ENCODE measurements at places on chromosomes 4 and X.

DNA sequence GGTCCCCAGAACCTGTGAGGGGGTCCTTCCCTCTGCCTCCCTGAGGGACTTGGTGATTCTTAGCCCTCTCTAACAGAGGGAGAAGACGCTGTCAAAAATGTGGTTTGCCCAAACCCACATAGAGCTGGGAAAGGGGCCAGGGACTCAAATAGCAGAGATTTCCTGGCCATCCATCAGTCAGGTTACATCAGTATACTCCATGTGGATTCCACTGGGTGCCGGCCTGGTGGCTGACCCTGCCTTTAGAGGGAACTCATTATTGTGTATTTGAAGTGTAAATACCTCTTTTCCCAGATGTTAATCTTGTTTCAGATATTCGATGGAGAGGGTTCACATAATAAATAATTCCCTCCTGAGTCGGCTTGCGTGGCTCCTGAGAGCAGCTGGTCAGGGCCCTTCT lies 130.3 kb downstream of the TBL1X start:
- no peak for DNase-seq

- DNase-seq: no peak
These were observed 138.3 kb downstream of the UNC5C start for GRCh38 chr4:95410387-95410977.

- DNase-seq: no peak
These were observed 10.5 kb downstream of the MSX1 start for GRCh38 chr4:4869731-4870571.

GRCh38 chr4:6332669-6333050 lies 63.0 kb downstream of the WFS1 start:
- DNase-seq: no peak

DNA sequence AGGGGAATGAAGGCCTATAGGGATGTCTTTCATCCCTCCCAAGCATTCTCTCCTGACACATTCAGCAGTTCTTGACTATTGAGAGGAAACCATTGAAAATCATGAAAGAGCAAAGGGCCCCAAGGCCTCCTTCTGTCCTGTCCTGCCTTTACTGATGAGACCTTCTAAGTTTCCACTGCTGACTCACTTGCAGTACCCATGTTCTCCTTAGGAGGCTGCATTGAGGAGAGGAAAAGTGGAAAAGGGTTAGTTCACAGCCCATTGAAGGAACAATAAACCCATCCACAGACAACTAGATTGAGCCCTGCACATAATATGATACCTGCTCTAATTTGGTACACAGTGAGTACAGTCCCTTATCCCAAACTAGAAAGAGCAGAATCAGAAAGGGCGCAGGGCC lies 115.1 kb upstream of the PNPLA4 start:
- no peak for DNase-seq

DNA sequence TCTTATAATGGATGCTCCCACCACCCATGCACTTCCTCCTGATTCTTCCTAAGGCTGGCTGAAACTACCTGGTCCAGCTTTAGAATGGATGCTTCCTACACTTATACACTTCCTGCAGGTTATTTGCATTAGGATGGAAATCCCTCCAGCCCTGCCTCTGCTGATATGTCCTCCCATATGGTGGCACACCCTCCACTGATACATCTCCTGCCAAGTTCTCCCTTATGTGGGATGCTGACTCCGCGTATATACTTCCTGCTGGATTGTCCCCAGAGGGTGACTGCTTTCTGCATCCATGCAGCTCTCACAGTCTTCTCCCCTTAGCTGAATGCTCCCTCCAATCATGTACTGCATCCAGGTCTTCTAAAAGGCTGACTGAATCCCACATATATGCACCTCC lies 254.6 kb upstream of the FAM47C start:
- DNase-seq: no peak

Measured in GM13976 (cell line).